ENCODE measurements at places on chromosomes 3 and 15.

GRCh38 chr15:63243101-63243500, 34.3 kb upstream of the APH1B start:
- no peak for DNase-seq

DNA sequence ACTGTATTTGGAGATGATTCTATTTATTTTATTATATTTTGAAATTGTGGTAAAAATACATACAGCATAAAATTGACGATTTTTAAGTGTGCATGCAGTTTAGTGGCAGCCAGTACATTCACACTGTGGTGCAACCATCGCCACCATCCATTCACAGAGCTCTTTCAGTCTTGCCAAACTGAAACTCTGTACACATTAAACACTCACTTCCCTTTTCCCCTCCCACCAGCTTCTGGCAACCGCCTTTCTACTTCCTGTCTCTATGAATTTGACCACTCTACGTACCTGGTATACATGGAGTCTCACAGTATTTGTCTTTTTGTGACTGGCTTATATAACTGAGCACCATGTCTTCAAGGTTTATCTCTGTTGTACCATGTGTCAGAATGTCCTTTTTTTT, 303.3 kb upstream of the ATP10A start:
- DNase-seq = no peak

DNA sequence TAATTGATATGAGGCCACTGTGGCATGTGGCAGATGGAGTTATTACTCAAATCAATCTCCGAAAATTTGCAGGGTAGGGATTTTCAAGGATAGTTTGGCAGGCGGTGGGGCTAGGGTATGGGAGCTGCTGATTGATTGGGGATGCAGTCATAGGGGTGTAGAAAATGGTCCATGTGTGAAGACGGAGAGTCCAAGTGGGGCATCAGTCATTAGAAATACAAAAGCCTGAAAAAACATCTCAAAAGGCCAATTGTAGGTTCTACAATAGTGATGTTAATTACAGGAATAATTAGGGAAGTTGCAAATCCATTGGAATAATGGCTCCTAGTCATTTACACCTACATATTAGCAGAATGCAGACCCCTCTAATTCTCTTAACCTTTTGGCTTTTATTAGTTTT, 4.9 kb downstream of the LEKR1 start:
- no peak for DNase-seq

DNA sequence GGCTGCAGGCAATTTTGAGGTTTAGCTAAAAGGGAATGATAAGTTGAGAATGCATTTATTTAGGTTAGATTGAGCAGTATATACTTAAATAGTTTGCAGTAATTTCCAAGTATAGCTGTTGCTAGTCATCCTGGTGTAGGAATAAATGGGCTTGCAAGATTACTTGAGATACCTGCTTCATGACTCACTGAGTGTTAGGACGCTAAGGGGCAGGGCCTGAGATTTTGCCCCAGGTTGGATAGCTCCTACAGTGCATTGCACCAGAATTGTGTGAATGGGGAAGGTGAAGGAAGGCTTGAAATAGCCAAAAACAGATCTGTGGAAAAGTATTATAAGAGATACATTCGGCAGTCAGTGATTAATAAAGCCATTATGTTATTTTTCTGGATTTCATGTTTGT, 72.8 kb downstream of the KCNH8 start:
- DNase-seq = no peak

GRCh38 chr15:90765531-90765930, 48.4 kb downstream of the BLM start:
- DNase-seq = no peak

DNA sequence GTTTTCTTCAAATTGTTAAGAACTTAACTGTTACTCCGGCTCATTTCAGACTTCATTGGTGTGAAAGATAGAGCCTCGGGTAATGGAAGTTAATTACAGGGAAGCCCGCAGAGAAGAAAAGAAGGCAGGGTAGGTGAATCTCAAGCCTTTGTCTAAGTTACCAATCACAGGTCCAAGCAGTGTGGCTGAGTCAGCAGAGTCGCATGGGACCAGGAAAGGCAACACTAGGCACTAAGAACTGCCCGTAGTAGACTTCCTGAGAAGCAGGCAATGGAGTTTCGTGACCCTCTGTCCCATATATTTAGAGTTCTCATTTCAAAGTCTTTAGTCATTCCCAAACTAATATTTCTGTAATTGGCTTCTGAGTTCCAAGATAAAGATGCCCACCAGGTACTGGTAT, 122.9 kb upstream of the STT3B start:
- no peak for DNase-seq

DNA sequence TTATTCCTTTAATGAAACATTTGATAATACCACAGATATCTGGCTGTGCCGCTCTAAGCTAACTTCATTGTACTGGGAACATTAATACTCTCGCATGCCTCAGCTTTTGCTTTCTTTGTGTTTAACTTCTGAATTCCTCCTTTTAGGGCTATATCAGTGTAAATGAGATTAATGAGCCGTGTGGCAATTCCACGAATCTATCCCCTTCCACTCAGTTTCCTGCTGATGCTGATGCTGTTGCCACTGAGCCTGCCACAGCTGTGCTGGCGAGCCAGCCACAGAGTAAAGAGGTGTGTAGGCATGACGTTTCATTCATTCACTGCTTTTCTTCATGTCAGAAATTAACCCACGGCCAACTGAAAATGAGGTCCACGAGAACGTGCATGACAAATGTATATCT, 30.0 kb upstream of the ABHD10 start:
- DNase-seq = no peak

DNA sequence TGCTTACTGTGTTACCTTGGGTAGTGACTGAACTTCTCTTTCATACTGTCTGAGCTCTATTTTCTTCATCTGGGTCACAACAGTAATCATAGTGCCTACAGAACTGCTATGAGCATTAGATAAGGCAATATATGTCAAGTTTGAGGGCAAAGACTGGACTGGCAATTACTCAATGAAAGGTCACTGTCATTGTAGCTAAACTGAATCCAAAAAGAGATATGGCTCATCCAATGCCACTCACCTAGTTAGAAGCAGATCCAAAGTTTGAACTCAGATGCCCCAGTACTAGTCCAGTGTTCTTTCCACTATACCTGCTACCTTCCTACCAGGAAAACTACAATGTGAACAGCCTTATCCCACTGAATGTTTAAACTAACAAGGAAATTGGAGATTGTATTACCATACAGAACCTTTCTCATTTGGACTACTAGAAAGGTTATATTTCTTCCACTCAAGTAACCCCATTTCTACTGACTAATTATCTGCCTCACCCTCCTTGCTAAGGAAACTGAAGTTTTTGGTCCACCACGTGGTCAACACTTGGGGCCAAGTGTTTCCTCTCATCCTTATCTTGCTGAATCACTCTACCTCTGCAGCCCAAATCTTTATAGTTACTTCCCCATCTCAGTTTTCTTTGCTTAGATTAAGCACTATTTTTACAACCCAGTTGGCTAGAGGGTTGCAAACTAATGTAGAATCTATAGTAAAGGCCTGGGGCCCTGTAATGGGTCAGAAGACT, 202.3 kb upstream of the LPP start:
- no peak for DNase-seq

GRCh38 chr3:125401402-125401801, 26.3 kb upstream of the ZNF148 start:
- no peak for DNase-seq

Measured in AG09309 (cell line).